Effector memory CD8-positive, alpha-beta T cell (primary cell): ENCODE measurements at places on chromosomes 13 and 19.

DNA sequence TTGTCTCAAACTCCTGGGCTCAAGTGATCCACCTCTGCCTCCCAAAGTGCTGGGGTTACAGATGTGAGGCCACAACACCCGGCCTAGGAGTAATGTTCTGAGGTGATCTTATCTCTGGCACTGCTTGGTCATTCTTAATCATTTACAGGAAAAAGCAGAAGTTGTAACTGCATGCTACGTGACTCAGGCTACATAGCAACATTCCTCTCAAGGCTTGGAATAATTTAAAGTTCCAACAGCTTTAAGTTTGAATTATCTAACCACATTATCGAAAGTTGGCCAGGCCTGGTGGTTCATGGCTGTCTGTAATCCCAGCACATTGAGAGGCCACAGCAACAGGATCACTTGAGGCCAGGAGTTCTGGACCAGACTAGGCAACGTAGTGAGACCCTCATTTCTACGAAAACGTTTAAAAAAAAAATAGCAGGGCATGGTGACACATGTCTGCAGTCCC lies 3.9 kb upstream of the B9D2 start:
- no peak for DNase-seq

DNA sequence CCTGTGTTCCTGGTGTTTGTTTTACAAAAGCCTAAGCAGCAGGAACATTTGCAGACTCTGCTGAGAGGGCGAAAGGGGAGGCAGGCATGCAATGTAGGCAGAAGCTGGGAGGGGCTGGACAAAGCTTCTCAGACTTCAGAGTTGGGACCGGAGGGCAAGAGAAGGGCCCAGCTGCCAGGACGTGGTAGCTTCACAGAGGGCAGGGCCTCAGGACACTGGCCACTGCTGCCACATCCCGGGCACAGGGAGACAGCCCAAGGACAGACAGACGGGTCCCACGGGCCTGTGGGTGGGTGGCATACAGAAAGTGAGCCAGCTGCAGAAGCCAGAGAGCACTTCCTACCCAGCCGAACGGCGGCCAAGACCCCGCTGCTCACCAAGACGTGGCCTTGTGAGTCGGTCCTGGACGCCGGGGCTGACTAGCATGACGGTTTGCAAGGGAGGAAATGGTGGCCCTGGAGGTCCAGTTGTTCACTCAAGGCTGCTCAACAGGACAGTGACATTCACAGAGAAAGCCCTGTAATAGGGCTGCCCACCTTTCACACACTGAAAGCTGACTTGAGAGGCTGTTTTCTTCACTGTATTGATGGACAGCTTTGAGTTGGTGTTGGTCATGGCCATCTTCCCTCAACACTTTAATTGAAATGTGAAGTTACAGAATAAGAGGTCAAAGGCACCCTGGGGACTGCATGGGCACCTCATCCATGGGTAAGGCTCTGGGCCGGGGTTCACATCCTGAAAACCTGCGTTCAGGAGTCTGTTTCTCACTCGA lies 23.7 kb upstream of the TFDP1 start:
- no peak for DNase-seq

DNA sequence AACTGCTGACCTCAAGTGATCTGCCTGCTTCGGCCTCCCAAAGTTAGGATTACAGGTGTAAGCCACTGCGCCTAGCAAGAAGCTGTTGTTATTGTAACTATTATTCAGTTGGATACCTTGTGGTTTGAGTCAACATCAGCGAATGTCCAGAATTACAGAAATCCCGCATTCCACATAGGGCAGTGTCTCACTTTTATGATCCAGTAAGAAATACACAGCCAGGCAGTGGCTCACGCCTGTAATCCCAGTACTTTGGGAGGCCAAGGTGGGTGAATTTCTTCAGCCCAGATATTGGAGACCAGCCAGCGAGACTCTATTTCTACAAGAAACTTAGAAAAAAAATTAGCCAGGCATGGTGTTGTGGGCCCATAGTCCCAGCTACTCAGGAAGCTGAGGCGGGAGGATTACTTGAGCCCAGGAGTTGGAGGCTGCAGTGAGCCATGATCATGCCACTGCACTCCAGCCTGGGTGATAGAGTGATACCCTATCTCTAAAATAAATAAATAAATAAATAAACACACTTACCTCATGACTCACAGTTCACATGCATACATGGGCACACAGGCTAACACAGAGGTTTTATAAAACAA lies 43.8 kb downstream of the SPTBN4 start:
- no peak for DNase-seq

DNA sequence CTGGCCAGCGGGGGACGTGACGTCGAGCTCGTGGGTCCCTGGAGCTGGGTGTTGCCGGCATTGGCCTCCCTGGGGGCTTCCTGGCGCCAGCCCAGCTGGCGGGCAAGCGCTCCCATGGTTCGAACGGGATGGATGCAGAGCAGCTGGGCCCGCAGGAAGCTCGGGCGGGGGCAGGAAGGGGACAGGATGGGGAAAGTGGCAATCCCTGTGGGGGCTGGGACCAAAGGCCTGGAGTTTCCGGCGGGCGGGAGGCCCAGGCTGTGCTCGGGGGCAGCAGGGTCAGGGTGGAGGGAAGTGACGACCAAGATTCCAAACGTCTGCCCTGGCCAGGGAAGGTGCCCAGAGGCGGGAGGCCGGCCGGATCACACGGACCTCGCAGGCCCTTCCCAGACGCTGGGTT lies 19.3 kb downstream of the PALM start:
- DNase-seq = no peak

DNA sequence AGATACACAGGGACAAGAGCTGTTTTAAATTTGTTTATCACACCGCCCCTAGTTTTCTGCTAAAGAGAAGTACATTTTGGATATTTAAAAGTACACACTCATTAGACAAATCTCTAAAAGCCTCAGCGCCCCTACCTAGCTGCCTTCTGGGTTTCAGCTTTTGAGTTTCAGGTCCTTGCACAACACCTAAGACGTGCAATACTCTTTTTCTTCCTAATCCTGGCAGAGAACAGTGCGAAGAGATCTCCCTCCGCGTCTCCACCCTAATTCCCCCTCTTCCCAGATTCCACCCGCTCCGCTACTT lies 421 bp upstream of the KLF5 start:
- DNase-seq = no peak

DNA sequence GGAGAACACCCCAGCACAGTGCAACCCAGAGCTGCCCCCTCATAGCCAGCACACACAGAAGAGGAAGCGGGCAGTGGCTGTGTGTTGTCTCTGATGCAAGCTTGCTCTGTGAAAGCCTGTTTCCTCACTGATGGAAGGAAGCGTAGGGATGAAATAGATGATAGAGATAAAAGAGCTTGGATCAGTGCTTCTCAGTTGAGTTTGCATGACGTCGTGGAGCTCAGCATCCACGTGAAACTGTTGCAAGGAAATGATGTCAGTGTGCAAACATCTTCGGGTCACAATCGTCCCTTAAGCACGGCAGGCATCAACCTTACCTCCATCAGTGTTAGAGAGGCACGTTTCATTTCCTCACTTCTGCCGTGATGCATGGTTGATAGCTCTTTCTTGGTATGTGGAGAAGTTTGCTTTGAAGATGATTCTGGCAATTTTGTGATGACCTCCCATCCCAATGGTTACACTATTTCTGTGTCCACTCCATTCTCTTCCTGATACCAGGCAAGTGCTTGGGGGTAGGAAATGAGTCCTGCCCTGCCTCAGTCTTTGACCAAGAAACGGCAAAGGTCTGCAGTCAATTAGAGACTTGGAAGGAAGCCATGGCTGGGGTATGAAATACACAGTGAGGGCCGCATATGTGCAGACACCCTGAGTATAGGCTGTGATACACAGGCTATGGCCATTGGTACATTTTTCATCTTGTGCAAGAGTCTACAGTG lies 183.0 kb downstream of the ZNF536 start:
- no peak for DNase-seq

- no peak for DNase-seq
Observed at GRCh38 chr19:11566164-11566563, 7.1 kb upstream of the ELOF1 start.

DNA sequence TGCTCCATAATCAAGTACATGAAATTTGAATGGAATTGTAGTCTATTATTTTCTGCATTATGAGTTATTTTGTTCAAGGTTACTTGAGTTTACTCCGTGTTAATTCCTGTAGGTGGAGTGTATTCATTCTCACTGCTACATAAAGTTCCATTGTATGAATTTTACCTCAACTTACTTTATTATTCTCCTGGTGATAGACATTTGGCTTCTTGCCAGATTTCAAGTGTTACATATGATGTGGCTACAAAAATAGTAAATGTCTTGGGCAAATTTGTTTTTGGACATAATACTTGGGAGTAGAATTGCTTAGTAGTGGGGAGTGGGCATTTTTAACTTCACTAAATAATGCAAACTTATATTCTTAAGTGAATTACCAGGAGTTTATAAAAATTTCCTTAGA lies 328.9 kb downstream of the SHISA2 start:
- no peak for DNase-seq

- no peak for DNase-seq
Observed at GRCh38 chr13:77600701-77601100, 65.2 kb downstream of the SCEL start.

- no peak for DNase-seq
Observed at GRCh38 chr13:109344552-109345157, 441.7 kb downstream of the IRS2 start.

DNA sequence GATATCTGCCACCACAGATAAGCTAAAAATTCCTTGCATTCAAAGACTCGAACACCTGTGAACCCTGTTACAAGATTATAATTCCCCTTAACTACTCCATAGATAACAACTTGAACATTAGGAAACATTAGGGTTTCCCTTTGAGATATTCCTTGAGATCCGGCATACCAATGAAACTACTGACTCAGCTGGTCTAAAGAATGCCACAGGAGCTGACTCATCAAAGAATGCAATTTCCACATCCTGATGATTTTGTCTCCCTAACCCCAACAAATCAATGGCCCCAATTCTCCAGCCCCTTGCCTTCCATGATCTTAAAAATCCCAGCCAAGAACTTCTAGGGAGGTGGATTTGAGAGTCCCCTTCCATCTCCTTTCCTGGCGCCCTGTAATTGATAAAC lies 35.6 kb upstream of the ZNF599 start:
- no peak for DNase-seq

- DNase-seq = no peak
Observed at GRCh38 chr19:8302734-8303133, 5.4 kb downstream of the CD320 start.

- DNase-seq = no peak
Observed at GRCh38 chr13:61891401-61891800, 475.8 kb upstream of the PCDH20 start.

GRCh38 chr13:113783966-113784644 lies 25.1 kb downstream of the TMEM255B start:
- no peak for DNase-seq

- no peak for DNase-seq
Observed at GRCh38 chr19:4682417-4683200, 12.5 kb upstream of the MYDGF start.

GRCh38 chr13:46605076-46605824 lies 52.3 kb downstream of the LRCH1 start:
- DNase-seq = no peak

DNA sequence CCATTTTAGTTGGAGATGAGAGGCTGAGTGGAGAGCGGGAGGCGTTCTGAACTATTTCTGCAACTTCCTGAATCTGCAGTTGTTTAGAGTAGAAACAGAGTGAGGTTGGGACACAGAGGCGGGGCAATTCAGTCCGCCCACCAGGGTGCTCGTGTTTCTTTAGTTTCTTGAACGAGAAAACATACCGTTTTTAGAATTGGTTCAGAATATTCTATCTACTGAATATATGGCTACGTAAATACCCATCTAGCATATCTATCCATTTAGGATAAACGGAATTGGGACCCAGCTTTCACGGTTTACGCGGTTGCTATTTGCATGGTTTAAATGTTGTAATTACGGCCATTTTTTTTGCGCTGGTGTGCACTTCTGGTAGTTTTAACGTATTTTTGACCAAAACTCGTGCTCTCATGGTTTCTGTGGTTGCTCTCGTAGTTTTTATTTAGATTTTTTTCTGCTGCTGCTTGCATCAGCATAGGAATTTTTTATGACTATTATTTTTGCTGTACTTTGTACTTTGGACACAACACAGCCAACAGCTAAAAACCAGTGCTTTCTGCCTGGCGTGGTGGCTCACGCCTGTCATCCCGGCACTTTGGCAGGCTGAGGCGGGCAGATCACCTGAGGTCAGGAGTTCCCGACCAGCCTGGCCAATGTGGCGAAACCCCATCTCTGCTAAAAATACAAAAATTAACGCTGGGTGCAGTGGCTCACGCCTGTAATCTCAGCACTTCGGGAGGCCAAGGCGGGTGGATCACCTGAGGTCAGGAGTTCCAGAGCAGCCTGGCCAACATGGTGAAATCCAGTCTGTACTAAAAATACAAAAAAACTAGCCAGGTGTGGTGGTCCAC lies 32.7 kb downstream of the TIMM13 start:
- no peak for DNase-seq

- DNase-seq = no peak
Observed at GRCh38 chr13:46756977-46757376, 40.0 kb downstream of the ESD start.

GRCh38 chr19:27679399-27679798 lies 1533.6 kb downstream of the UQCRFS1 start:
- DNase-seq = no peak

GRCh38 chr13:85197431-85197830 lies 601.8 kb downstream of the SLITRK6 start:
- no peak for DNase-seq

GRCh38 chr19:39795001-39795400 lies 16.3 kb downstream of the LEUTX start:
- no peak for DNase-seq

- no peak for DNase-seq
Observed at GRCh38 chr13:30797847-30798535, 62.6 kb downstream of the ALOX5AP start.

- DNase-seq = no peak
Observed at GRCh38 chr13:39897636-39898035, 242.2 kb downstream of the COG6 start.

- no peak for DNase-seq
Observed at GRCh38 chr13:45228002-45228401, 27.2 kb upstream of the KCTD4 start.

- no peak for DNase-seq
Observed at GRCh38 chr13:56773148-56773547, 367.6 kb upstream of the PRR20A start.

DNA sequence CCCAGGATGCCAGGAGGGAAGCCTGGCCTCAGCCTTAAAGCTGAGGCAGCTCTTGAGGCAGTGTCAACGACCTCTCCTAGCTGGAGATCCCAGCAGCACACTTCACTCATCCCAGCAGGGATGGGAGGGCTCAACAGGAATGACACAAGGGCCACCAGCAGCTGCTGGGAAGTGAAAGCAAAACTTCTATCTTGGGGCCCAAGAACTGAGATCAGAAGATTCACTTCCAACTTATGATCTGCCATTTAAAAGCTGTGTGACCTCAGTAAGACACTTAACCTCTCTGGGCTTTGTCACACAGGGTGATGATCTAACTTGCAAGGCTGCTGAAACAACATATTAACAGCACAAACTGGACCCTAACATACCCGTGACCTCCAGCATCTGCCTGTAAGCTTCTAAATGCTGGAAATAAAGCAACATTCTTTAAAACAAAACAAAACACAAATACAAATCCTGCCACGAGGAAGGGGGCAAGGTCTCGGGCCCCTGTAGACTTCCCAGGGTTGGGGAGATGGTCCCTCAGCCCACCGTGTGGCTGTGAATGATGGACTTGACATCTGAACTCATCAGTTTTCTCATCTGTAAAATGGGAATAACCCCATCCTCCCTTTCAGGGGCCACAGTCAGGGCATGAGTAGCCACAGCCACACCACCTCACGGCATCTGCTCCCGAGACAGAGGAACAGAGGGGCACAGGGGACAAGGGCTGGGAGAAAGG lies 22.7 kb downstream of the ELL start:
- no peak for DNase-seq

GRCh38 chr13:99018418-99019180 lies 40.7 kb upstream of the DOCK9 start:
- DNase-seq = no peak
